Transverse colon (tissue), 4 donors: ENCODE measurements at places on chromosomes 5 and 9. TPM values are rescaled to one million over a fixed set of nuclear protein-coding genes. Genes with fewer than 3 reads are reported as not detected.
A peak's percentile ranks its signal among the peaks of the same experiment; 100 is the strongest.

GRCh38 chr5:96096724-96097123 lies 135.1 kb upstream of the ELL2 start:
- H3K27me3 ChIP-seq, result no peaks in the 10 kb centered on the region
- DNase-seq, result no peak
- no peak overlapping the region for H3K27ac ChIP-seq
- H3K4me3 ChIP-seq, result no peak overlapping the region
- no peaks in the 10 kb centered on the region for H3K4me1 ChIP-seq

The SLC36A2 gene
- not detected for total RNA-seq

DNA sequence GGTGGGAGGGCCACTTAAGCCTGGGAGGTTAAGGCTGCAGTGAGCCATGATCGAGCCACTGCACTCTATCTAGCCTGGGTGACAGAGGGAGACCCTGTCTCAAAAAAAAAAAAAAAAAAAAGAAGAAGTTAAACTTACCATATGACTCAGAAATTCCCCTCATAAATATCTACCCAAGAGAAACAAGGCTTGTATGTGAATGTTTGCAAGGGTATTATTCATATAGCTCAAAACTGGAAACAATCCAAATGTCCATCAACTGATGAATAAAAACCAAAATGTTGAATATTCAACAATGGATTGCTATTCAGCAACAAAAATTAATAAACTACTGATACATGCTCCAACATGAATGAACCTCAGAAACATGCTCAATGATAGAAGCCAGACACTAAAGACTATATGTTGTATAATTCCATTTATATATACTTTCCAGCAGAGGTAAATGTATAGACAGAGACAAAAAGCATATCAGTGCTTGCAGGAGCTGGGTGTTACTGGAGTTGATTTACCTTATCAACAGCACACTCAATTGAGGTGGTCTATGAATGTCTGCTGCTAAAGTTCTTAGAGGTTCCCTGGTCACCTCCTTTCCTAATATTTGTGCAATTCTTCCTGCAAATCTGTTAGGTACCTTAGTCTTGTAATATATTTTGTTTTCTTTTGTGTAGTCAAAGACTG lies 5.3 kb upstream of the SREK1 start:
- no peak for DNase-seq
- H3K27ac ChIP-seq, result no peak overlapping the region
- H3K4me1 ChIP-seq, result peaks cover 17% of the 10 kb centered on the region
- H3K27me3 ChIP-seq, result no peaks in the 10 kb centered on the region
- H3K4me3 ChIP-seq, result no peak overlapping the region

The FBXO4 gene
- total RNA-seq, result 8.8 TPM

DNA sequence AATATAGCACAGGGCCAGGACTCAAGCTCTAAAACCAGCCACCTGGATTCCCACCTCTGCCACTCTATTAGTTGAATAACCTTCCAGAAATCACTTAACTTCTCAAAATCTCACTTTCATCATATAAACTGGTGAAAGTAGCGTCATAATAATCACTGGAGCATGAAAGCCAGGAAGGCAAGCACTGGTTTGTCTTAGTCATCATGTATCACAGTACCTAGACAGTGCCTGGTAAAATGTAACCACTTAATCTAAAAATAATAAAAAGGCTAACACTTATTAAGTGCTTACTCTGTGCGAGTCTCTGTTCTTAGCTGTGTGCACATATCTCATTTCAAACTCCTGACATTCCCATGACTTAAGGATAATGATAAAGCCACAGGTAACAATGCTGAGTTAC lies 109.4 kb downstream of the ASTN2 start:
- DNase-seq, result no peak
- no peak overlapping the region for H3K27ac ChIP-seq
- no peak overlapping the region for H3K4me3 ChIP-seq
- H3K36me3 ChIP-seq, result no peaks in the 10 kb centered on the region
- no peaks in the 10 kb centered on the region for H3K4me1 ChIP-seq
- no peaks in the 10 kb centered on the region for H3K27me3 ChIP-seq

The PAIP1 gene
- total RNA-seq, result 44.9 TPM

DNA sequence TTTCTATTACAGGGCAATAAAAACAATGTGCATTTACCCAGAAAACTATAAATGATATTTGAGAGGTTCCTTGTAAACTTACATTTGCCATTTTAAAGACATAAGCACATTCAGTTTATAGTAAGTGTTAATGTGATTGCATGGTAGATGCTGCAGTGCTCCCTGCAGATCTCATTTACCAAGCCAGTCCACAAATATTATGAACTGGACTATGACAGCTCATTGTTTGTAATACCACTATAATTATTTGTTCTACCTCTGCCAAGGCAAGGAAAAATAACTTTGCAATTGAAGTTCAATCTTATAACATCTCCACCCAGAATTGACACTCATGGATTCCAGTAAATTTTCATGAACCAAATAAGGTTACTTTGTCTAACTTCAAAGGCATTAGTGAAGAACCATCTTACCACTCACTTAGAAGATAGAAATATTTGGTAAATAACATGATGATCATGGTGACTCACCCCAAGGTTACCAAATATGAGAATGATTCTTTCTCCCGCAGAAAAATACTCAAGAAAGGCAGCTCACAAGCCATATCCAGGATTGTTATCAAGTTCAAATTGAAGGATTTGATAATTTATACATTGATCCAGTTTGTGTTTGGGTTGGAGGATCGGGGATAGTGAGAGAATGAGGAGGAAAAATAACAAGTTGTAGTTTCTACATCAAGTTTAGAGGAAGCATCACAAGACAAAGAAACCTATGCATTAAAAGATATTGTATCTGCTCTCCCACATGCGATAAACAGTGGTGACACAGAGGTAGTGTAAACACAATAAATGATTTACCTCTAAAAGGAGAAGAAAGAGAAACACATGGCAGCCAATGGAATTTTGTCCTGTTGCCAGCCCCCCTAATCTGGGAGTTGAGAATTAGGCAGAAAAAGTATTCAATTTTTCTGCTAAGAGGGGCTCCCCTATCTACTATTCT lies 29.5 kb downstream of the CDH9 start:
- no peaks in the 10 kb centered on the region for H3K27me3 ChIP-seq
- no peaks in the 10 kb centered on the region for H3K4me1 ChIP-seq

DNA sequence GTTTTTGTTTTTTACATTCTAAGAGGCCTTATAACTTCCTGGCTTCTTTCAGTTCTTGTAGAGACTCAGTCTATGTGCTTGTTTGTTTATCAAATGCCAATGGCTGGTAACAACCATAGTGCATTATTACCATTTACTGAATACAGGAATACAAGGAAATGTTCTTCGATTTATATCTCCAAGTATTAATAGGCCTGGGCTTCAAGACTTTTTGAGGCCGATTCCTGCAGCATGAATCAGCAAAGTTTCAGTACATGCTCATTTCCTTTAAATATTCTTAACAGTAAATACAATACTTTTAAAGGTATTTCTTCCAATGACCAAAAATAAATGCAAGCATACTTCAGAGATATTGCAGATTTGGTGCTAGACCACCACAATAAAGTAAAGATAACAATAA lies 535.3 kb downstream of the EFNA5 start:
- no peaks in the 10 kb centered on the region for H3K36me3 ChIP-seq
- H3K27ac ChIP-seq, result no peak overlapping the region
- no peaks in the 10 kb centered on the region for H3K27me3 ChIP-seq
- no peak overlapping the region for H3K4me3 ChIP-seq
- no peak for DNase-seq

- H3K27ac ChIP-seq, result no peak overlapping the region
- DNase-seq, result no peak
- H3K36me3 ChIP-seq, result no peaks in the 10 kb centered on the region
- H3K27me3 ChIP-seq, result no peaks in the 10 kb centered on the region
- no peaks in the 10 kb centered on the region for H3K4me1 ChIP-seq
Observed at GRCh38 chr9:13974891-13975290, 339.1 kb downstream of the NFIB start.

DNA sequence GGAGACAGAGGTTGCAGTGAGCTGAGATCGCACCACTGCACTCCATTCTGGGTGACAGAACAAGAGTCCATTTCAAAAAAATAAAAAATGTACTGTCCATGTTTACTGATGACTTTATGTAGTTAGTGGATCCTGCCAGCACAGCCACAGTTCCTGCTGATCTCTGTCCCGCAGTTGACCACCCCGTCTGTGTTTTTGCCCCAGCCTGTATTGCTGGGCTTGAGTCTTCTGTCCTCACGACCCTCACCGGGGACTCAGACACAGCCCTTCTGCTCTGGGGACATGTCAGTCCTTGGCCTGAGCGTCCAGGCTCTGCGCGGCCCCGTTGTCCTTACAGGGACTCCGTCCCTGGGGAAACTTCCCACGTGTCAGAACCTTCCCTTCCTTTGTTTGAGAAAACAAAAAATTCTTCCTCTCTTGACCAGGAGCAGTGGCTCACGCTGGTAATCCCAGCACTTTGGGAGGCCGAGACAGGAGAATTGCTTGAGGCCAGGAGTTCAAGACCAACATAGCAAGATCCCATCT lies 14.5 kb downstream of the SURF6 start:
- H3K36me3 ChIP-seq, result no peaks in the 10 kb centered on the region
- no peak overlapping the region for H3K4me3 ChIP-seq
- no peak for DNase-seq
- no peak overlapping the region for H3K27ac ChIP-seq

GRCh38 chr5:83441747-83442146 lies 29.8 kb upstream of the VCAN start:
- no peaks in the 10 kb centered on the region for H3K4me1 ChIP-seq
- H3K4me3 ChIP-seq, result no peak overlapping the region
- no peaks in the 10 kb centered on the region for H3K36me3 ChIP-seq
- DNase-seq, result no peak

DNA sequence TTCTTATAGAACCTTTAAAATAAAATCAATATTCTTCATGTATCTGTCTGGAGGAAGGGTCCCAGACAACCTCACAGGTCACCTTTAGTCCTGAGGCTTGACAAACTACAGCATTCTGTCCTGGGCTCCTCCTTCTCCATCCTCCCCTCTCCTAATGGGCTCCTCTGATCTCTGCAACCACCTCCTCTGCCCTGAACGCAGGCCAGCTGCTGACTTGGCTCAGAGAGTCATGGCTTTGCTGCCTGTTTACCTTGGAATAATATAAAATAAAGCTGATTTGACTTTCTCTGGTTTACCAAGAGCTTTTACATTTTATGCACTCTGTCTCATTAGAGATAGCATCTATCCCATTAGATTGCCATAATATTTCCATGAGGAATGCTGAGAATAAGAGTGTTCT lies 159.4 kb downstream of the SEMA6A start:
- DNase-seq, result no peak
- no peaks in the 10 kb centered on the region for H3K4me1 ChIP-seq
- H3K4me3 ChIP-seq, result no peak overlapping the region
- no peaks in the 10 kb centered on the region for H3K27me3 ChIP-seq

The PCDHA6 gene
- not detected for total RNA-seq

DNA sequence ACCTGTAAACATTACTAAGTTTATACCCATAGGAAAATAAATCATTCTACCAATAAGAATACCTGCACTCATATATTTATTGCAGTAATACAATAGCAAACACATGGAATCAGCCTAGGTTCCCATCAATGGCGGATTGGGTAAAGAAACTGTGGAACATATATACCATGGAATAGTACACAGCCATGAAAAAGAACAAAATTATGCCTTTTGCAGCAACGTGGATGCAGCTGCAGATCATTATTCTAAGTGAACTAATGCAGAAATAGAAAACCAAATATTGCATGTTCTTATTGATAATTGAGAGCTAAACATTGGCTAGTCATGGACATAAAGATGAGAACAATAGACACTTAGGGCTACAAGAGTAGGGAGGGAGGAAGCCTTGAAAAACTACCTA lies 667.4 kb upstream of the WWC1 start:
- no peaks in the 10 kb centered on the region for H3K36me3 ChIP-seq
- H3K27me3 ChIP-seq, result no peaks in the 10 kb centered on the region
- H3K27ac ChIP-seq, result no peak overlapping the region
- no peak overlapping the region for H3K4me3 ChIP-seq

- no peak overlapping the region for H3K27ac ChIP-seq
- no peaks in the 10 kb centered on the region for H3K4me1 ChIP-seq
- DNase-seq, result no peak
- H3K4me3 ChIP-seq, result no peak overlapping the region
Observed at GRCh38 chr5:157455057-157455456, 5.0 kb upstream of the NIPAL4 start.

DNA sequence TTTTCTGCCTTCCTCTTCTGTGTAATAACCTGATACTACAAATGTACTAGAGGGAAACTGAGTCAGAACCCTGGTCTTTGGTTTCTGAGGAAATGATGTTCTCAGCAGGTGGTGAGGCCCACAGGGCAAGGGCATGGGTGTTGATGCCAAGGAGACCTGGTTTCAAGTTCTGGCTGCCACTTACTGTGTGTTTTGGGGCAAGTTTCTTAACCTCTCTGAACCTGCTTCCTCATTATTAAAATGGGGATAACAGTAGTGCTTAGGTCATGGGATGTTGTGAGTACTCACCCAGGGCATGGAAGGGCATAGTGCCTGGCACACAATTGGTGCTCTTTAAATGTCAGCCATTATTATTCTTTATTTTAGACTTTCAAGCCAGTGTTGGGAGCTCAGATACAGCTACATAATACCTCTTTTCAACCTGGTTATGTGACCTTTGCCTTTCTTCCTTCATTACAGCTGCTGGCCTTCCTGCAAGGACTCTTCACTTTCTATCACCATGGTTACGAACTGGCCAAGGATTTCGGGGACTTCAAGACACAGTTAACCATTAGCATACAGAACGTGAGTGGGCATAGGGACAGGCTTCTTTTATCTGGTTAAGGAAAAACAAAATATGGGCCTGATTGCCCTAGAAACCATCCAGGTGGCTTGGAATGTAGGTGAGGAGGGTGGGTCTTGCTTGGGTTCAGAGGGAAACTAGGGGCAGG lies 131.5 kb downstream of the ARHGAP26 start:
- no peaks in the 10 kb centered on the region for H3K27me3 ChIP-seq
- DNase-seq, result no peak
- H3K4me3 ChIP-seq, result no peak overlapping the region
- H3K4me1 ChIP-seq, result no peaks in the 10 kb centered on the region

- DNase-seq, result no peak
- peak overlapping the region; percentile 64 for H3K4me3 ChIP-seq
- peak overlapping the region; percentile 90 for H3K27ac ChIP-seq
- H3K36me3 ChIP-seq, result no peaks in the 10 kb centered on the region
Observed at GRCh38 chr5:113295111-113295539, 139.7 kb downstream of the TSSK1B start.

The TOR1A gene
- total RNA-seq, result 37.0 TPM

- no peaks in the 10 kb centered on the region for H3K36me3 ChIP-seq
- no peaks in the 10 kb centered on the region for H3K27me3 ChIP-seq
- H3K4me3 ChIP-seq, result no peak overlapping the region
- H3K4me1 ChIP-seq, result no peaks in the 10 kb centered on the region
Observed at GRCh38 chr9:109411069-109411761, 86.9 kb downstream of the PTPN3 start.

The ARAP3 gene
- total RNA-seq, result 4.0 TPM

DNA sequence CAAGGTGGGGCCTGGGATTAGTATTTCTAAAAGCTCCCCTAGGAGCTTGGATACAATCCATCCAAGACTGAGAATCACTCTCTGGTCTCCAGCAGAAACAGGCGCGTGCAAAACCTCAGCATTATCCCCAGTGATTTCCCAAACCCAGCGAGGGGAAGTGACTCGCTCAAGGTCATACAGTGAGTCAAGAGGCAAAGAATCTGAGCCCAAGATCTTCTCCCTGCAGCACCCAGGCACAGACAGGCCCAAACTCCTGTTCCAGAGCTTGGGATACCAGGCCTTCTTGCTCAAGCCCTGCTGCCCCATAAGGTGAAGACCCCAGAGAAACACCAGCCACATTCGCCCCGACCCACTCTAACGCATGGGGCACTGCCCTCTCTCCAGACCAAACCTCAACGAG lies 33.2 kb downstream of the SHB start:
- H3K27ac ChIP-seq, result no peak overlapping the region
- H3K27me3 ChIP-seq, result no peaks in the 10 kb centered on the region
- peaks cover 68% of the 10 kb centered on the region for H3K4me1 ChIP-seq
